ENCODE measurements at places on chromosomes 4 and X.

DNA sequence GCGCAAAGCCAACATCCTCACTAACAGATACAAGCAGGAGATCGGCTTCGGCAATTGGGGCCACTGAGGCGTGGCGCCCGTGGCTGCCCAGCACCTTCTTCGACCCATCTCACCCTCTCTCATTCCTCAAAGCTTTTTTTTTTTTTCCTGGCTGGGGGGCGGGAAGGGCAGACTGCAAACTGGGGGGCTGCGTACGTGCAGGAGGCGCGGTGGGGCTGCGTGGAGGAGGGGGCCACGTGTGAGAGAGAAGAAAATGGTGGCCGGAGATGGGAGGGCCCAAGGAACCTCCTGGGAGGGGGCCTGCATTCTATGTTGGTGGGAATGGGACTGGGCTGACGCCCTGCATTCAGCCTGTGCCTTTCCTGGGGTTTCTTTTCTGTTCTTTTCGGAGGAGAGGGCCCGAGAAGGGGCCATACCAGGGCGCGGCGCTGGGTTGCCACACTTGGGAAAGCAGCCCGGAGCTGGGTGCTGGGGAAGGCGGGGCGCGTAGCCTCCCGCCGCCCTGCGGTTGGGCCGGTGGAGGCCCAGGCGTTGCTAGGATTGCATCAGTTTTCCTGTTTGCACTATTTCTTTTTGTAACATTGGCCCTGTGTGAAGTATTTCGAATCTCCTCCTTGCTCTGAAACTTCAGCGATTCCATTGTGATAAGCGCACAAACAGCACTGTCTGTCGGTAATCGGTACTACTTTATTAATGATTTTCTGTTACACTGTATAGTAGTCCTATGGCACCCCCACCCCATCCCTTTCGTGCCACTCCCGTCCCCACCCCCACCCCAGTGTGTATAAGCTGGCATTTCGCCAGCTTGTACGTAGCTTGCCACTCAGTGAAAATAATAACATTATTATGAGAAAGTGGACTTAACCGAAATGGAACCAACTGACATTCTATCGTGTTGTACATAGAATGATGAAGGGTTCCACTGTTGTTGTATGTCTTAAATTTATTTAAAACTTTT is 4.5 kb downstream of the MID1IP1 start:
- peak; percentile 65 for DNase-seq

DNA sequence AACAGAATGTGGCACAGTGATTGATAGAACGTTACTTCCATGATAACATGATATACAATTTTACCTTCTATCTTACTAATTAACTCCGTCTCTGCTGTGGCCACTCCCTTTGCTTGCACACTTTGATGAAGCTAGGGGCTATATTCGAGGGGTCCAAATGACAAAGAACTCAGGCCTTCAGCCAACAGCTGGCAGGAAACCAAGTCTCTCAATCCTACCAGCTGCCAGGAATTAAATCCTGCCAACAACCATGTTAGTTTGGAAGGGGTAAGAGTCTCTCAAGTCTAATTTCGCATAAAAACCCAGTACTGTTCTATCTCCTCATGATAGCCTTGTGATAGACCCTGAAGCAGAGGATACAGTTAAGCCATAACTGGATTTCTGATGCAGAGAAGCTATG is 1122.9 kb upstream of the PCDH10 start:
- DNase-seq = peak; percentile 73

DNA sequence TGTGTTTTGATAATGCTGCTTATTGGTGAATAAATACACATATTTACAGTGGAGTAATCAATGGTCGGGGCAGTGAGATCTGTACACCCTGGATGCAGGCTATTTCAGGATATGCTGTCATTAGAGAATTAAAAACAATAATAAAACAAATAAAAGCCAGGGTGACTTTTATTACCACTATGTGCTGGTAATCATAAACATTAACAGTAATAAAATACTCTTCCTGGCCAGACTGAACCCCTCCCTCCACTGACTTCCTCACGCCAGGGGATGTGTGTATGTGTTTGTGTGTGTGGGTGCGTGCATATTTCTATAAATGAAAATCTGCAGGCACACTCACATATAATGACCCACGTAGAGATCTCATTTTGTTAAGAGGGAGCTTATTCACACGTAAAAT is 98.0 kb upstream of the MAP9 start:
- no peak for DNase-seq

DNA sequence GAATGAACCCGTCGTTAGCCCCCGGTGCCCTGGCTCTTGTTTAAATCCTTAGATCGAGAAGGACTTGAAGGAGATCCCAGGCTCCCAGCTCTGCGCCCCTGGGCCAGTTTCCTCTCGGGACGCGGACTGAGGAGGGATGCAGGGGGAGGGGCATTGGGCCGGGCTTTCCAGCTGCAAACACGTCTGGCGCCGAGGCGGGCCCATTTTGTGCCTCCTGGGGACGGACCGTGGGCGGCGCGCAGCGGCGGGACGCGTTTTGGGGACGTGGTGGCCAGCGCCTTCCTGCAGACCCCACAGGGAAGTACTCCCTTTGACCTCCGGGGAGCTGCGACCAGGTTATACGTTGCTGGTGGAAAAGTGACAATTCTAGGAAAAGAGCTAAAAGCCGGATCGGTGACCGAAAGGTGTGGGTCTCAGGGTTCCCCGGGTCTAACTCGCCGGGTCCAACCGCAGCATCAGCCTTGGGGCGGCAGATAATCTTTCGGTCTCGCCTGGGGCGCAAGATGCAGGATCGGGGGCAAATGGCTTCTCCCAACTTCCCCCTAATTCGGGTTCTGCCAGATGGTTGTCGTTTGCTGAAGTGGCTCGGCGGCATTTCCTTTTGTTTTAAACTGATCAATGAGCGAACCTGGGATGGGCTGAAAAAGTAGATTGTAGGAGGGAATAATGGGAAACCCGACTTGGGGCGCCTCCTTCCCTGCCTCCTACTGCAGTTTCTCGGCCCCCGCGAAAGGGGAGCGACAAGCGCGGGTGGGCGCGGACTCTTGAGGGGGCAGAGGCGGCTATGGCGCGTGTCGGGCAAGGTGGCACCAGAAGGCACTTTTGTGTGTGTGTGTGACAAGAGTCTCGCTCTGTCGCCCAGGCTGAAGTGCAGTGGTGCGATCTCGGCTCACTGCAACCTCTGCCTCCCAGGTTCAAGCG is 2.9 kb downstream of the PDGFRA start:
- no peak for DNase-seq

GRCh38 chrX:106728337-106728736 is 1.8 kb downstream of the RNF128 start:
- no peak for DNase-seq

DNA sequence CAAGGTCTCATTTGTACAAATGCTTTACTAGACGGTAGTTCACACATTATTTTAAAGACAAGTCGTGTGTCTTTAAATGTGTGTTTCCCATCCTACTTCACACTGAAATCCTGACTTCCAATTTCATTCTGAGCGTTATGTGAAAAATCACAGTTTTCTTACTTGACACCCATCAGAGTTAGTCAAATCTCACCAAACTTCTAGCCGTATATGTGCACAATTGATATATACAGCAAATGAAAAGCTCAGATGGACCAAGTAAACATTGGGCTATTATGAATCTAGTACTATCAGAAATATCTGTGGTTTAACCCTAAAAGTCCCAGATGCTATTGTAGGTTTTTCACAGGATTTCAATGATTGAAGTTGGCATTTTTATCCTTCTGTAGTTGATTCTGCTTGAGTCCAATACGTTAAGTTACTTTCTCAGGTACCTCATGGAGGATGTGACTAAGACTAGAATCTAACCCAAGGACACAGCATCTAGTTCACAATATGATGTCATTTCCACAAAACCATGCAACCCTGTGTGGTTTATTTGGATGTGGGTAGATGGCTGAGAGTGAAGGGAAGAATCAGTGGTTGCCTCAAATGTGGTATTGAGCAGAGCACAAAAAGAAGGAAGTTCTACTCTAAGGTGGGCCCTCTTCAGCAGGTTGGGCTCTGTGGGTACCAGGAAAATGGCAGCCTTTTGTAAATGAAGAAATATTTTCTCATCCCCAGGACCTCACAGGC is 22.1 kb upstream of the TRIM60 start:
- no peak for DNase-seq

- no peak for DNase-seq
These were observed 9.2 kb upstream of the SLC25A43 start for GRCh38 chrX:119389871-119390501.

DNA sequence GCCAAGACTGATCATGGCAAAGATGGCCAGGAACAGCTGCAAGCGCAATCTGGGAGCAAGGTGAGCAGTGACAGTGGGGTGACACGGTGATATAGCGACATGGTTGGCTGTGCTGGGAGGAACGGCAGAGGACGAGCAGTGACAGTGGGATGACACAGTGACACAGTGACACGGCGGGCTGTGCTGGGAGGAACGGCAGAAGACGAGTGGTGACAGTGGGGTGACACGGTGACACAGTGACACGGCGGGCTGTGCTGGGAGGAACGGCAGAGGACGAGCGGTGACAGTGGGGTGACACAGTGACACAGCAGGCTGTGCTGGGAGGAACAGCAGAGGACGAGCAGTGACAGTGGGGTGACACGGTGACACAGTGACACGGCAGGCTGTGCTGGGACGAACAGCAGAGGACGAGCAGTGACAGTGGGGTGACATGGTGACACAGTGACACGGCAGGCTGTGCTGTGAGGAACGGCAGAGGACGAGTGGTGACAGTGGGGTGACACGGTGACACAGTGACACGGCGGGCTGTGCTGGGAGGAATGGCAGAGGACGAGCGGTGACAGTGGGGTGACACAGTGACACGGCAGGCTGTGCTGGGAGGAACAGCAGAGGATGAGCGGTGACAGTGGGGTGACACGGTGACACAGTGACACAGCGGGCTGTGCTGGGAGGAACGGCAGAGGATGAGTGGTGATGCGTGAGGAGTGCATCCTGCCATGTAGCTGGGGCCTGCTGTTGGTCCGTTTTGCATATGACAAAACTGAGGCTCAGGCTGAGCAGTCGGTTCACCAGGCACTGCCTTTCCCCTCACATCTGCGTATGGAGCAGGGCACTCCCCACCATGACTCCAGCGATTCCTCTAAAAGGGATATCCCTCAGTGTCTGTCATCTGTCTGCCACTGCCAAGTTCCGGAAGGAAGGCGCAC is 36.0 kb upstream of the MXD4 start:
- no peak for DNase-seq

- DNase-seq = no peak
These were observed 861 bp upstream of the DTHD1 start for GRCh38 chr4:36280555-36280954.

DNA sequence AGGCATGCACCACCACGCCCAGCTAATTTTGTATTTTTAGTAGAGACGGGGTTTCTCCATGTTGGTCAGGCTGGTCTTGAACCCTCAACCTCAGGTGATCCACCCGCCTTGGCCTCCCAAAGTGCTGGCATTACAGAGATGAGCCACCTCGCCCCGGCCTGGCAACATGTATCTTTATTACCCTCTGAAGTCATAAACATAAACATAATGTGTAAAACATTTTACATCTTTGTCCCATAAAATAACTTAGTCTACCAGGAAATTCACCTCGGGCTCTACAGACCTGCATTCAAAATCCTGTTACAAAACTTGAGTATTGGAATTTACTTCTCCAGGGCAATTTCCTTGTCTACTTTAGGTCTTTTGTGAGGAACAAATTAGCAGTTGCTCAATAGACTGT is 68.1 kb upstream of the DUSP21 start:
- no peak for DNase-seq

DNA sequence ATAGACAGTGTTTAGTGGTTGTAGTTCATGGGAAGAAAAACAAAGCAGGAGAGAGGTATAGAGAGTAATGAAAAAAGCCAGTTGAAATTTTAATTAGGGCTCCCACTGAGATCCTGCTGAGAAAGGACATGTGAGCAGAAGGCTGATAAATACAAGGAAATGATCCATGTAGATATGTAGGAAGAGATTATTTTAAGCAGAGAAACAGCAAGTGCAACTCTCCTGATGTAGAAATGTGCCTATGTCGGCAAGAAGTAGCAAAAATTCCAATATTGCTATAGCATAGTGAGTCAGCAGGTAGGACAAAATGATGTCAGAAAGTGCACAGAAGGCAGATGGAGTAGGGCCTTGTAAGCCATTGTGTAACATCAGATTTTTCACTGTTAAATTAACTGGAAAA is 1027.3 kb downstream of the PCDH18 start:
- peak; percentile 14 for DNase-seq
